H4 (cell line): ENCODE measurements at places on chromosomes 3 and 15. TPM values are rescaled to one million over a fixed set of nuclear protein-coding genes. Genes with fewer than 3 reads are reported as not detected.

GPR62 gene
- not detected in 2 replicates for total RNA-seq

LIPC gene
- total RNA-seq: 0.43 and 1.6 TPM in 2 replicates

ANKRD63 gene
- 0.37 TPM in 1 of 2 replicates, not detected in the other for total RNA-seq

SLC35G2 gene
- 6.3 and 8.0 TPM in 2 replicates for total RNA-seq

NR2F2 gene
- 3.1 and 4.0 TPM in 2 replicates for total RNA-seq

CCDC54 gene
- total RNA-seq: not detected in 2 replicates

UBP1 gene
- total RNA-seq: 14.3 and 19.4 TPM in 2 replicates

ROBO1 gene
- total RNA-seq: 22.8 and 24.7 TPM in 2 replicates

ABI3BP gene
- total RNA-seq: 0.64 TPM in 1 of 2 replicates, not detected in the other

MKRN2 gene
- 29.9 and 35.0 TPM in 2 replicates for total RNA-seq

STIMATE gene
- 4.0 and 5.0 TPM in 2 replicates for total RNA-seq

ANP32A gene
- total RNA-seq: 93.6 and 151 TPM in 2 replicates

PLSCR5 gene
- total RNA-seq: not detected in 2 replicates

FAM43A gene
- 4.0 and 4.6 TPM in 2 replicates for total RNA-seq

SAMMSON gene
- not detected in 2 replicates for total RNA-seq
